MCF 10A (cell line): ENCODE measurements at places on chromosomes 4 and X. TPM values are rescaled to one million over a fixed set of nuclear protein-coding genes. Genes with fewer than 3 reads are reported as not detected.

DNA sequence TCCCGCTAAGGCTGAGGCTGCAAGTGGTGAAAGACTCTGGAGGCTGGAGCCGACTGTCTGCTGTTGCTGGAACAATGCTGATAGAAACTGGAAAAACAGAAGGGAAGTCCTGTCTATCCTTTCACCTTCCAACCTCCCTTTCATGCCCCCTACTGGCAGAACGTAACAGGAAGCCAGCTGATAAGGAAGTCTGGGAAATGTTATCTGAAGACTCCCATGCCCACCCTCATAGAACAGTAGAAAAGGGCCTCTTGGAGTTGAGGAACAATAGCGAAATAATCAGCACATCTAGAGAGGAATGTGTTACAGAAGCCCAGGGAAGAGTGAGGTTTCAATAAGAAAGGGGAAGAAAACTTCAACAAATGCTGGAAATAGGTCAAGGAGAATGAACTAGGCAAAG is 117.1 kb upstream of the DKK2 start:
- H3K36me3 ChIP-seq, result no peaks in the 10 kb centered on the region
- H3K27ac ChIP-seq, result no peak overlapping the region
- peak; percentile 17 for DNase-seq
- H3K27me3 ChIP-seq, result no peaks in the 10 kb centered on the region
- no peaks in the 10 kb centered on the region for H3K4me1 ChIP-seq

DNA sequence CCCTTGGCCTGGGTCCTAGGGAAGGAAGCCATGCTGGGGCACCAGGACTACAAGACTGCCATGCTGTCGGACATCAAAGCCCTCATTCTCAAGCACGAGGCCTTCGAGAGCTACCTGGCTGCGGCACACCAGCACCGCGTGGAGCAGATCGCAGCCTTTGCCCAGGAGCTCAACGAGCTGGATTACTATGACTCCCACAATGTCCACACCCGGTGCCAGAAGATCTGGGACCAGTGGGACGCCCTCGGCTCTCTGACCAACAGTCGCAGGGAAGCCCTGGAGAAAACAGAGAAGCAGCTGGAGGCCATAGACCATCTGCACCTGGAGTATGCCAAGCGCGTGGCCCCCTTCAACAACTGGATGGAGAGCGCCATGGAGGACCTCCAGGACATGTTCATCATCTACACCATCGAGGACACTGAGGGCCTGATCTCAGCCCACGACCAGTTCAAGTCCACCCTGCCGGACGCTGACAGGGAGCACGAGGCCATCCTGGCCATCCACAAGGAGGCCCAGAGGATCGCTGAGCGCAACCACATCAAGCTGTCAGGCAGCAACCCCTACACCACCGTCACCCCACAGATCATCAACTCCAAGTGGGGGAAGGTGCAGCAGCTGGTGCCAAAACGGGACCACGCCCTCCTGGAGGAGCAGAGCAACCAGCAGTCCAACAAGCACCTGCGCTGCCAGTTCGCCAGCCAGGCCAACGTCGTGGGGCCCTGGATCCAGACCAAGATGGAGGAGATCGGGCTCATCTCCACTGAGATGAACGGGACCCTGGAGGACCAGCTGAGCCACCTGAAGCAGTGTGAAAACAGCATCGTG is 487.0 kb downstream of the TRAM1L1 start:
- H3K4me1 ChIP-seq, result peaks cover 8% of the 10 kb centered on the region
- DNase-seq, result no peak
- H3K4me3 ChIP-seq, result no peak overlapping the region
- no peak overlapping the region for H3K27ac ChIP-seq
- no peaks in the 10 kb centered on the region for H3K36me3 ChIP-seq
- peaks cover 8% of the 10 kb centered on the region for H3K27me3 ChIP-seq

- H3K36me3 ChIP-seq, result no peaks in the 10 kb centered on the region
- peaks cover 12% of the 10 kb centered on the region for H3K27me3 ChIP-seq
- H3K4me3 ChIP-seq, result no peak overlapping the region
- no peaks in the 10 kb centered on the region for H3K4me1 ChIP-seq
- H3K27ac ChIP-seq, result no peak overlapping the region
- DNase-seq, result no peak
These were observed 73.4 kb downstream of the HPRT1 start for GRCh38 chrX:134533352-134533751.

Gene PCDH11X
- 0.05 TPM in 1 of 2 replicates, not detected in the other for total RNA-seq

DNA sequence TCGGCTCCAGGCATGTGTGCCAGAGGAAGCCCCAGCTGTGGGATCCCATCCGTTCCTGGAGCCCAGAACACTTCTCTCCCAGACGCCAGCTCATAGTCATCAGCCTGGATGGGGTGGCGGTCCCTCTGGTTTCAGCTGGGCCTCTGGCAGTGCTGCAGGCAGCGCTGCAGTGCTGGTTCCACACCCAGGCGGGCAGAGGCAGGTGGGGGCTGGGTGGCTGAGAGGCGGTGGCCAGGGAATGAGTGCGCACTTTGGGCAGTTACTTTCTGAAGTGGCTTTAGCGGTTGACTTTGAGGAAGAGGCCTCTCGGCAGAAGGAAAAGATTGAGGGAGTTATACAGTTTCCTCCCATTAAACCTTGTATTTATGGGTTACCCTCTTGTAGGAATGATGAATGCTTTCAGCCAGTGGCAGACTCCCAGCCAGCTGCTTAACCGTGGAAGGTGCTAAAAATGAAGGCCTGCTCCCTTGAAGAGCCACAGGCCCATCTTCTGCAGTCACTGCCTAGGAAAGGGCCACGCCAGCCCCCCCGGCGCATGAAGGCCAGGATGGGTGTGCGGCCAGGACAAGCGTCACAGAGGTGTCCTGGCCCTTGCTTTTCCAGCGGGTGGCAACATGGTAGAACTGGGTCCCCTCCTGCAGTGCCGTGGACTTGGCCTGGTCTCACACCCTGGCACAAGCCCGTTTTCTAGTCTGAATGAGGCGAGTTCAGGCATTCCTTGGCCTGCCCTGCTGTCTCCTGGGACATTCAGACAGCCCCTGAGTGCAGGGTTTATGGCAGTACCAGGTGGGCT is 9.9 kb downstream of the TADA2B start:
- no peak overlapping the region for H3K27ac ChIP-seq
- H3K4me1 ChIP-seq, result peaks cover 4% of the 10 kb centered on the region
- no peak for DNase-seq
- no peaks in the 10 kb centered on the region for H3K27me3 ChIP-seq
- H3K4me3 ChIP-seq, result no peak overlapping the region
- peaks cover 57% of the 10 kb centered on the region for H3K36me3 ChIP-seq

Gene SLC10A6
- total RNA-seq, result not detected in 2 replicates

DNA sequence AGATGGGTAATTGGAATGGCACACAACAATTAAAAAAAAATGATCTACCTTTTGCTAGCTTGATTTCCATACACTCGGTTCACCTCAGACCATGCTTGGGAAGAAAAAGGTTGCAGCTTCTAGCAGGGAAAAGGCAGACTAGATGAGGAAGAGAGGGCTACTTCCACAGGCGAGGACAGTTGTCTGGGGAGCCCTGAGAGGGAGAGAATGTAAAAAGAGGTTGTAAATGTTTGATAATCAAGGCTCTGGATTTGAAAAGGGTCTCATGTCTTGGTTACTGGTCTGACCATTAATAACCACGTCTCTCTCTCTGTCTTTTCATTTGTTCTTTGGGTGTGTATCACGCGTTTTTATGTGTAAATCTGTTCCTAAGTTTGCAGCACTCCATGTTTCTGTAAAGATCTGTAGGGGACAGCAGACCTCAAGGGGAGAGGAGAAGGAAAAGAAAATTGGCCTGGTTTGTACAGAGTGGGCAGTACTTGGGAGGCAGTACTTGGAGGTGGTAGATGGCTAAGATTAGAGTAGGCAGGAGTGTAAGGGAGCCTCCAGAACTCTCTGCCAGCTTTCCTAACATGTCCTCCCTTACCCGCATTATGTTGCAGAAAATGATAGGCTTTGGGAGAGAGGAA is 750 bp downstream of the ARMCX5 start:
- H3K36me3 ChIP-seq, result peaks cover 6% of the 10 kb centered on the region
- peak overlapping the region; percentile 90 for H3K27ac ChIP-seq
- DNase-seq, result peak; percentile 11
- peaks cover 7% of the 10 kb centered on the region for H3K27me3 ChIP-seq
- peak overlapping the region; percentile 77 for H3K4me3 ChIP-seq

DNA sequence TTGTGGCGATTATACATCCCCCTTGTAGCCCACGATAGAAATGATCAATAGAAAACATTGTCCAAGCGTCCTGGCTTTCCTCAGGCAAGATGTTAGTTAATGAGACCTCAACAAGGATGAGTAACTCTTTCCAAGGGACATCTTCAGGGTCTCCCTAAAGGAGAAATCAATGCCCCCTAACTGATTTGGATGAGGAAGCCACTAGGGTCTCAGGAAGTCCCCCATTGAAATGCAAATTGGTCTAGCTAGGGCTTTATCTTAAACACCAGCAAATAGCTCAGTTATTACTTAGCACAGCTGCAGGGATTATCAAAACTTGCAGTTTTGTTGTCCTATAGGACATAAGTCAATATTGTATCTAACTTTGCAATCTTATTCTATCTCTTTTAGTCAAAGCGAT is 721.5 kb downstream of the IL1RAPL1 start:
- no peaks in the 10 kb centered on the region for H3K36me3 ChIP-seq
- H3K4me1 ChIP-seq, result no peaks in the 10 kb centered on the region
- no peak overlapping the region for H3K4me3 ChIP-seq
- no peak for DNase-seq
- no peak overlapping the region for H3K27ac ChIP-seq
